CD4-positive, alpha-beta T cell treated with Interleukin-2 at 100 ng/mL for 4 hours (primary cell): ENCODE measurements at places on chromosomes 1 and 21.
A peak's percentile ranks its signal among the peaks of the same experiment; 100 is the strongest.

- no peak for DNase-seq
These were observed 6.6 kb downstream of the CMPK1 start for GRCh38 chr1:47340227-47340626.

DNA sequence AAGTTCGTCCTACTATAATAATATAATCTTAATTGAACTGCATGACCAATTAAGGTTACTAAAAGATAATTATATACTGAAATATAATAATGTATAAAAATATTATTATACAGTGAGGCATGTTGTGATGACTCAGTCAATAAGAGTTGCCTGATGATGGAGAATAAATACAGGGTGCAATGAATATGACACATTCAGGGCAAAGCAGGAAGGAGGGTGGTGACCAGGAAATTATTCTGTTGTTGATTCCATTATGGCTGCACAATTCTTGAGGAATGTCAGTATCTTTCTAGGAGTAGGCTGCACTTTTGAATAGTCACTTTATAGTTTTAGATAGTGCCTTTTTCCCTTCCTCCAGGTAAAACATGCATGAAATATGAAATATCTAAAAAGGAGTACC is 46.4 kb upstream of the RGS21 start:
- DNase-seq: no peak

GRCh38 chr1:30953685-30954084 is 45.1 kb upstream of the SDC3 start:
- no peak for DNase-seq

GRCh38 chr1:105100102-105100501 is 1350.4 kb downstream of the AMY1C start:
- DNase-seq: no peak

- DNase-seq: no peak
These were observed 87.5 kb upstream of the WDR26 start for GRCh38 chr1:224521904-224522734.

DNA sequence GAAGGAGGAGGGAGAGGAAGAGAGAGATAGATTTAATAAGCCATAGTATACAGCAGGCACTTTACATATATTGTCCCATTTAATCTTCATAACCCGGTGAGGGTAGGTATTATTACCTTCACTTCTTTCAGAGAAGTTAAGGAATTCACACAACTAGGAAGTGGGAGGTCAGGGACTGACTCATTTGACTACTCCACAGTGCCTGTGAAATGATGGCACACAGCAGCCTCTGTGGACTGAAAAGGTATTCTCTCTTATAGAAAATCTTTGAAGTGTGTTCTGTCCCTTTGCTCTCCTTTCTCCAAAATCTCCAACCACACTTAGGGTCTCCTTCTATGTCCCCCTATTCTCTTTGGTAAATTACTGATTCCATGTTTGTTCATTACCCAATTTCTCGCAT is 23.9 kb downstream of the PALMD start:
- DNase-seq: no peak

- DNase-seq: peak; percentile 18
These were observed 797 bp downstream of the CC2D1B start for GRCh38 chr1:52365071-52365745.

- no peak for DNase-seq
These were observed 15.7 kb downstream of the PTAFR start for GRCh38 chr1:28160782-28161266.

DNA sequence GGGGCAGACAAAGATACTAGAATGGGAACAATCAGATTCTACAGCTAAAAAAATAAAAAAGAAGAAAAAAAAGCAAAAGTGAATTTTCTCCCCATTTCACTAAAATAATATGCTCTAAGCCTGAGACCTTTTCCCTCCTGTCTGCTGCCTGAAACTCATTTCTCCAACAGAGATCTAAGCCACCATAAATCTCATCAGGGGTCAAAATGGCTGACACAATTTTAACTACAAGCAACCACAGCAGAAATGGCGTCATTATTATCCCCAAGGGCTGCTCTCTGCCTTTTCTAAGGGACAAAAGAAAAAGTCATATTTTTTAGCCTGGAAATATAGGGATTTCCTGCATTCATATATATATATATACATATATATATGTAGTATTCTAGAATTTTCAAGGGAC is 183.7 kb upstream of the CAMK1G start:
- no peak for DNase-seq

- no peak for DNase-seq
These were observed 14.7 kb upstream of the KIRREL1 start for GRCh38 chr1:157978586-157979403.

DNA sequence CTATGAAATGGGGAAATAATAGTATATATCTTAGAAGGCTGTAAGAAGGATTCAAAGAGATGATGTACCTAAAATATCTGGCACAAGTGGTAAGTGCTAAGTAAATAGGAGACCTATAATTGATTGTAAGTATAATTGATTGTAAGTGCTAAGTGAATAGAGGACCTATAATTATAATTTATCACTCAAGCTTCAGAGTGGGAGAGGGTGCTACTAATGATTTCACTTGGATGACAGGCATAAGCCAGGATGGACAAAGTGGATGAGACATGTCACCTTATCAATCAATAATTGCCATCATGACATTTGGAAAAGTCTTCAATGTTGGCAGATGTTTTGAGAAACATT is 11.2 kb downstream of the RCAN1 start:
- no peak for DNase-seq

DNA sequence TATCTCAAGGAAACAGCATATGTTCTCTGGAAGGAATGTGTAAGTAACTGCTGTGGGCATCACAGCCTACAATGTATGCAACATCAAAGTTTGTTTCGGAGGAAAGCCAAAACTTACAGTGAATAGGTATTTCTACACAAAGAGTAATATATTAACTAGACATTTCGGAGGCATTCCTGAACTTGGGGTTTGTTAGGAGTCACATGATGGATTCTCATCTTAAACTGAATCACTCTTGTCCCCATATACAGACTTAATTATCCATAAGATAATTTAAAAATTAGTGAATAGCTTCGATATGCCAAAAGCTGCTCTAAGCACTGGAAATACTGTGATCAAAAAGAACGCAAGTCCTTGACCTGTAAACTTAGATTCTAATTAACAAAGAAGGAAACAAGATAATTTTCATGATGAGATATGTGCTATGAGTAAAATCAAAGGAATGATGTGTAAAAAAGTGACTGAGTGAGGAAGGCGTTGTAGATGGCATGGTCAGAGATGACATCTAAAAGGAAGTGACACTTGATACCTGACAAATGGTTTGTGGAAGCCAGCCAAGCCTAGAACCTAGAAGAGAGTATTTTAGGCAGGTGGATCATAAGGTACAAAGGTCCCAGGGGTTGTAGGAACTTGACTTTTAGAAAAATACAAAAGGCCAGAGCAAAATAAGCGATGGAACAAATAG is 273.1 kb downstream of the MRPL39 start:
- DNase-seq: no peak

DNA sequence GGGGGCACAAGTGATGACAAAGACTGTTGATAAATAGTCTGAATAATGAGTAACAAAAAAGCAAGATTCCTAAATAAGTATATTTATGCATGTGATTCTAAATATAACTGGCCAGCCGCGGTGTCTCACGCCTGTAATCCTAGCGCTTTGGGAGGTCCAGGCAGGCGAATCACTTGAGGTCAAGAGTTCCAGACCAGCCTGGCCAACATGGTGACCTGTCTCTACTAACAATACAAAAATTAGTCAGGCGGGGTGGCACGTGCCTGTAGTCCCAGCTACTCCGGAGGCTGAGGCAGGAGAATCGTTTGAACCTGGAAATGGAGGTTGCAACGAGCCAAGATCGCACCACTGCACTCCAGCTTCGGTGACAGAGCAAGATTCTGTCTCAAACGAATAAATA is 161.5 kb downstream of the TOMM20 start:
- no peak for DNase-seq
